Brain microvascular endothelial cell (primary cell): ENCODE measurements at places on chromosomes 7 and 10.

- no peak for DNase-seq
These were observed 163.3 kb upstream of the GLI3 start for GRCh38 chr7:42400211-42400772.

DNA sequence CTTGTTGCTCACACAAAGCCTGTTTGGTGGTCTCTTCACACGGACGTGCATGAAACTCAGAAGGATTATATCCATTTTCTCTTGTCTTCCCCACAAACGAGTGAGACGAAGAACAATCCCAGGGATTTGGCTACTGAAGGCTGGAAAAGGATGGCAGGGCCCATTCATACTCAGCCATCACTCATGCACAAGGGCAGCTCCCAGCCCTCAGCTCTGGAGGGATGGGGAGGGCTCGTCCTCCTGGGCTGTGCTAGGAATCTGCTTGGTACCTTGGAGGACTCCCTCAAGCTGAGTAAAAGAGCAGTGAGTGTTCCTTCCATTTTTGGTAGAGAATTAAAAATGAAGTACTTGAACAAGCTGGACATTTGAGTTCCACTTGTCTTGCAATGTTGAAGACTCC lies 33.2 kb upstream of the RAB18 start:
- DNase-seq: no peak

- DNase-seq: no peak
These were observed 376.7 kb downstream of the GLRX3 start for GRCh38 chr10:130512936-130513335.

- DNase-seq: peak; percentile 67
These were observed 74.7 kb downstream of the CACNB2 start for GRCh38 chr10:18214691-18215563.

DNA sequence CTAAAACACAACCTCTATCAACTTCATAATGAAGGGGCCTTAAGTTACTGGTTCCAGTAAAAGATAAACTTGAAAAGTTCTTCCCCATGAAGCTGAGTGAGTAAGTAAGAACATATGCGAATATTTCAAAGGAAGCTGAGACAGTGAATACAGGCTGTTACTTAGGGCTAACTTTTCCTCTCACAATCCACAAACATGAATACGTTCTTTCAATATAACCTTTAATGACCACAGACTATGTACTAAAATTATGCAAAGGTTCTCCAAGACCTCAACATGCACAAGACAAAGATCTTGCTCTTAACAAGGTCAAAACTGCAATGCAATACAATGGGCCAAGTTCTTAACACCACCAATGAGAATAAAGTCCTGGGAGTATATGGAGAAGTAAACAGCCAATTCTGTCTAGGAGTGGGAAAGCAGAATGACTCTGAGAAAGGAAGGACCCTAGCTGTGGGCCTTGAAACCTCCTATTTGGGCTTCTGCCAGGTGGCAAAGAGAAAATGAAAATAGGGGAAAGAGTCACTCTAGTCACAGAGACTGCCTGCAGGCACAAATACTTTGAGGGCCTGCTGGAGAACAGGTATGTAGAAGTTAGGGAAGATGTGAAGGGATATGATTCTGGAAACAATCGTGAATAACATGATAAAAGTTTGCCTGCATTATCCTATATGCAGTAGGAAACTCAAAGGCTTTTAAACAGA lies 43.7 kb downstream of the OSBPL3 start:
- DNase-seq: no peak

- no peak for DNase-seq
These were observed 12.3 kb upstream of the ELN start for GRCh38 chr7:74015670-74016069.

DNA sequence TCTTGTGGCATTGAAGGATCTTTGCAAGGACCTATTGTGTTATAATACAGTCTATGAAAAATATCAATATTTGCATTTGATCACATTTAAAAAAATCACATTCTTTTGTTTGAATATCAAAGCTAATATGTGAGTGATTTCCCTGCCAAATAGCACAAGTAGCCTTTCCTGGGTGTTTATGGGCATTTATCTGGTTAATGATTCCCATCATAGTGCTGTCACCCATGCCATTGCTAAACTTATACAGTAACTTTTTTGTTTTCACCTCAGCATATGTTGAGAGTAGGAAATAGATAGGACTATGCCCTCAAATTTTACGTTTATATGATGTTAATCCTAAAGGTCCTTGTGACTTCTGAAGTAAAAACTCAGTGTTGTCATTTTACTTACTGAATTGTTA lies 136.9 kb downstream of the CFTR start:
- no peak for DNase-seq

GRCh38 chr7:33971106-33971505 lies 65.8 kb downstream of the BMPER start:
- no peak for DNase-seq

- DNase-seq: no peak
These were observed 98.5 kb downstream of the MCU start for GRCh38 chr10:72790216-72790990.

- DNase-seq: peak; percentile 69
These were observed 212.4 kb downstream of the CCSER2 start for GRCh38 chr10:84540617-84541288.

GRCh38 chr10:131630772-131631258 lies 270.0 kb upstream of the PPP2R2D start:
- DNase-seq: no peak

- peak; percentile 69 for DNase-seq
These were observed 83.1 kb downstream of the SH3PXD2A start for GRCh38 chr10:103772096-103772845.

DNA sequence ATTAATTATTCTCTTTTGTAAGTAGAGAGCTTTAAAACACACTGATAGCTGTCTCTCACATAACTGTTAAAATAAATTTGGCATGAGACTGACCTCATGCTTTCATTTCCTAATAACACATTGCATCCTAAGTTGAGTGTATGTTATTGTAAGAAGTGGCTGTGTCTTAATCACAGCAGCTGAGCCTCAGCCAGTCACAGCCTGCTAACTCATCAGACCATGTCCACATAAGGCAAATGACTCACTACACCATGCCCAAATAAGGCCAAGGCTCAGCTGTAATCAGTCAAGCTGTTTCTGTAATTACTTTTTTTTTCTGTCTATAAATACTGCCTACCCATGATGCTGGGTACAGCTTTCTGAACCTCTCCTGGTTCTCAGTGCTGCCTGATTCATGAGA lies 860.9 kb downstream of the XPNPEP1 start:
- DNase-seq: no peak

- peak; percentile 67 for DNase-seq
These were observed 213.1 kb downstream of the ELFN1 start for GRCh38 chr7:1883031-1883761.

- DNase-seq: no peak
These were observed 127.8 kb upstream of the LAMB4 start for GRCh38 chr7:108257954-108258353.
